ENCODE measurements at places on chromosomes 13 and 19.
A peak's percentile ranks its signal among the peaks of the same experiment; 100 is the strongest.

DNA sequence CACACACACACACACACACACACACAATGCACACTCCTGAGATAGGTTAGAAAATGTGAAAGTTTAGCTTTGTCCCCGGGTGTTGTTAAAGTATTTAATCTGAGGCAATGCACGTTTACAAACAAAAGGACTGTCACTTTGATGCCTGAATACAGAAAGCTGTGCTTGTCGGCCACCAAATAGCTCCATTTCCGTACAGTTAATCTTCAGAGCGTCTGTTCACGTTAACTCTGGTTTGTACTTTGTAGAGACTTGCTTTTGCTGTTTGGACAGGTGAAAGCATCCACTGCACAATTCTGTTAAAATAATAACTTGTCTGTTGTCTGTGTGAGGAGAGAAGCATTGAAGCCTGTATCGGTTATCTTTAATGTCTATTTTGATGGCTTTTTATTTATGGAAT lies 267.8 kb downstream of the FGF9 start:
- DNase-seq, result no peak

- no peak for DNase-seq
Measured at GRCh38 chr19:14515501-14516047, 2.6 kb downstream of the DNAJB1 start.

DNA sequence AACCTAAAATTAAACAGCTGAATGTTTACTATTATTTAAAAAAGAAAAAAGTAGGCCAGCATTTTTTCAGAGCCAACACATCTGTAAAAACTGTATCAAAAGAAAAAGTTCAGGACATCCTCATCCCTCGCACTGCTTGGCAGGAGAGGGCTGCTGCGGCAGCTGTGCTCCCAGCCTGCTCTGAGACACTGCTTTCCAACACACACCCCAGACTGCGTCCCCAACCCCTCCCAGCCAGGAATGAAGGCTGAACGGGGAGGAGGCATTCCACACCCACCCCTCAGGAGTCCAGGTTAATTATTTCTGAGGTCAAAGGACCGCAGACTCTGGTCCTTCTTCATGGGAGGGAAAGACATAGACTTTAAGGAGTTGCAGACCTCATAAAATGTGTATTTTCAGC lies 43.1 kb downstream of the COL4A1 start:
- no peak for DNase-seq

- DNase-seq, result peak; percentile 28
Measured at GRCh38 chr19:45424191-45425058, 708 bp upstream of the ERCC1 start.

DNA sequence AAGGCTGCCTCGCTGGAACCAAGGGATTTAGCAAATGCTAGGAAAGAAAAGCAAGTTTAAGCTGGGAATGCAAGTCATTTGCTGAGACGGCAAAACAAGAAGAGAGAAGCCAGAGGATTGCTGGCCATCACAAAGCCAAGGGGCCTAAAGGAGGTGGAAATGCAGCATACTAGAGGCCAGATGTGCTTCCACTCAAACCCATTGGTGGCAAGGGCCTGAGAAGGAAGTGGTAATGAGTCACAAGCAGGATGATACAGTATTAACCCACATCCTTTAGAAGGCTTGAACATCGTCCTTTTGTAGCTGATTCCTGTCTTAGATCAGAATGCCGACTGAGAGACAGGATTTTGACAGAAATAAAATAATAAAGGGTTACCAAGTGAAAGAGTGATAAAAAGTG lies 68.2 kb downstream of the ITGBL1 start:
- no peak for DNase-seq

DNA sequence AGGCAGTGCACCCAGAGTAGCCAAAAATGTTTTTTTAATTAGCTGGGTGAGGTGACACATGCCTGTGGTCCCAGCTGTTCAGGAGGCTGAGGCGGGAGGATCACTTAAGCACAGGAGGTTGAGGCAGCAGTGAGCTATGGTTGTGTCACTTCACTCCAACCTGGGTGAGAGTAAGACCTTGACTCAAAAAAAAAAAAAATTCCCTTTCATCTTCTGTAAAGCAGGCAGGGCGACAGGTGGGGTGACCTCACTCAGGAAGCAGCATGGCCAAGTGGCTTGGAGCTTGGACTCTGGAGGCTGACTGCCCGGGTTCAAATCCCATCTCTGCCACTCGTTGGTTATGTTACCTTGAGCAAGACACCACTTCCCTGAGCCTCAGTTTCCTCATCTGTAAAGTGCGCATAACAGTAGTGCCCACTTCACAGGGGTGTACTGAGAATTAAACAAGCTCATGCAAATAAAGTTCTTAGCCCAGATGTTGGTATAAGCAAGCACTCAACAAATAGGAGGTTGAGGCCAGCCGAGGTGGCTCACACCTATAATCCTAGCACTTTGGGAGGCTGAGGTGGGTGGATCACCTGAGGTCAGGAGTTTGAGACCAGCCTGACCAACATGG lies 48.3 kb downstream of the MAP4K1 start:
- no peak for DNase-seq

DNA sequence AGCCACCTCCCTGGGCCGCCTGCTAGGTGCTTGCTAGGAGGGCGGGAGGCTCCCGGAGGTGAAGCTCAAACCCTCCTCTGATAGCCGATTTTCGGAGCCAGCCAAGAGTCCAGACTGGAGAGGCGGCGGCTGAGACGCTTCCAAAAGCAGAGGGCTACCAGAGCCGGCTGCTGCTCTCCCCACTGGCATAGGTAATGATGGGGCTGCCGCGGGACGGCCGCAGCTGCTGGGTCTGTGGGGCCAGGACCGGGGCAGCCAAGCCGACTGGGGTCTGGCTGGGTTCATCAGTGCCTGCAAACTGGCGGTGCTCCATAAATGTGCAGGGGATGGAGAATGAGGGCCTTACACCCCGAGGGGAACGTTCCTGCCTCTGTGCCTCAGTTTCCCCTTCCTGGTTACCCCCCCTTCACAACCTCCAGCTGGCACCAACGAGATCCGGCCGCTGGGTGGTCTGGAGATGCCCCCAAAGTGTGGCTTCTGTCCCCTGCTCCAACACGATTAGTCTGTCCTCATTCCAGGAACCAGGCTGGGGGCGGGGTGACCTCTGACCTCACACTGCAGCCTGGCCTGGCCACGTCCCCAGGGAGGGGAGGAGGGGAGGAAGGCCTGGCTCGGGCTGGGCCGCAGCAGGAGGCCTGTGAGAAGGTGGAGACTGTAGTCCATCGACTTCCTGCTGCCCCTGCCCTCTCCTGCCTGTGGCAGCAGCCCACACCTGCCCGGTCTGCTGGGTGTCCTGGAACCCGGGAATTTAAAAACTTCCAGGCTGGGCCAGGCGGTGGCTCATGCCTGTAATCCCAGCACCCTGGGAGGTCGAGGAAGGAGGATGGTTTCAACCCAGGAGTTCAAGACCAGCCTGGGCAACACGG lies 3.8 kb upstream of the WDR18 start:
- no peak for DNase-seq

DNA sequence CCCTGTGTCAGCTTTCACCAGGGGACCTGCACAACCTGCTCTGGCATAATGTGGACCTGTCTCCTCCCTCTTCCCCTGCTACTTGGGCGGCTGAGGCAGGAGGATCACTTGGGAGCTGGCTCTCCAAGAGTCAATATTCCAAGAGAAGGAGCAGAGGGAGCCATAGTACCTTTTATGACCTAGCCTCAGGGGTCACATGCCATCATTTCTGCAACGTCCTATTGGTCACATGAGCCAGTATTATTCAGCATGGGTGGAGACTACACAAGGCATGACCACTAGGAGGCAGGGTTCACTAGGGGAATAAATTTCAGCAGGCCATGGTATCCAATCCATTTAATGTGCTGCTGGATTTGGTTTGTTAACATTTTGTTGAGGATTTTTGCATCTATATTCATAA lies 12.0 kb upstream of the SHFL start:
- DNase-seq, result peak; percentile 35

DNA sequence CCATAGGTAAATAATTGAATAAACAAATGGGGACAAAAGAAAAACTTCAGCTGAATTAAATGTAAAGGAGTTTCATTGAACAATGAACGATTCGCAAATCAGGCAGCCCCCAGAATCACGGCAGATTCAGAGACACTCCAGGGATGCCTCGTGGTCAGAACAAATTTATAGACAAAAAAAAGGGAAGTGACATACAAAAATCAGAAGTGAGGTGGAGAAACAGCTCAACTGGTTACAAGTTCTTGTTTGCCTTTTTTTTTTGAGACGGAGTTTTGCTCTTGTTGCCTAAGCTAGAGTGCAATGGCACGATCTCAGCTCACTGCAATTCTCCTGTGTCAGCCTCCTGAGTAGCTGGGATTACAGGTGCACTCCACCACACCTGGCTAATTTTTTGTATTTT lies 5.7 kb downstream of the ZNF566 start:
- no peak for DNase-seq

GRCh38 chr13:20721454-20722357 lies 18.2 kb downstream of the IL17D start:
- DNase-seq, result no peak
